Esophagus squamous epithelium (tissue), 5 donors: ENCODE measurements at places on chromosomes 16 and 17. TPM values are rescaled to one million over a fixed set of nuclear protein-coding genes. Genes with fewer than 3 reads are reported as not detected.

- DNase-seq = no peak
Measured at GRCh38 chr16:88472069-88472468, 19.0 kb downstream of the ZFPM1 start.

GRCh38 chr16:73058221-73058615, 10.3 kb upstream of the ZFHX3 start:
- no peak for DNase-seq

DNA sequence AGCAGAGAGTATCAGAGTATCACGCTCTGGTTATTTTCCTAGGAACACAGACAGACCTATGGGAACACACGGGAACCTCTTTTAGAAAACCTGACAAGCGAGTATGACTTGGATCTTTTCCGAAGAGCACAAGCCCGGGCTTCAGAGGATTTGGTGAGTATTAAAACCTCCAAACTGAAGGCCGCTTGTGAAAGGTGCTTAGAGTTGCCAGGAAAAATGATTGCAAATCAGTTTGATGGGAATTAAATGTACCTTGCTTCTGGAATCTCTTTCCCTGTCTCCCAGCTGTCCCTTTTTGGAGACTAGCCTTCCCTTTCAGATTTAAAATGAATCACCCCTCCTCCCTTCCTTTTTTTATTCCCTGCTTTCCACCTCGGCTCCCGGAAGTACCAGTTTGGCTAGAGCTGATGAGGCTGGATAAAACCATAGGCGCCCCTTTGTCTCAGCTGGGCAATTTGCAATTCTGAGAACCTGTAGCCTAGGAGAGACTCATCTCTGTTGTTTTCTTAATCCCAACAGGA, 27.3 kb downstream of the KAT7 start:
- DNase-seq = no peak

DNA sequence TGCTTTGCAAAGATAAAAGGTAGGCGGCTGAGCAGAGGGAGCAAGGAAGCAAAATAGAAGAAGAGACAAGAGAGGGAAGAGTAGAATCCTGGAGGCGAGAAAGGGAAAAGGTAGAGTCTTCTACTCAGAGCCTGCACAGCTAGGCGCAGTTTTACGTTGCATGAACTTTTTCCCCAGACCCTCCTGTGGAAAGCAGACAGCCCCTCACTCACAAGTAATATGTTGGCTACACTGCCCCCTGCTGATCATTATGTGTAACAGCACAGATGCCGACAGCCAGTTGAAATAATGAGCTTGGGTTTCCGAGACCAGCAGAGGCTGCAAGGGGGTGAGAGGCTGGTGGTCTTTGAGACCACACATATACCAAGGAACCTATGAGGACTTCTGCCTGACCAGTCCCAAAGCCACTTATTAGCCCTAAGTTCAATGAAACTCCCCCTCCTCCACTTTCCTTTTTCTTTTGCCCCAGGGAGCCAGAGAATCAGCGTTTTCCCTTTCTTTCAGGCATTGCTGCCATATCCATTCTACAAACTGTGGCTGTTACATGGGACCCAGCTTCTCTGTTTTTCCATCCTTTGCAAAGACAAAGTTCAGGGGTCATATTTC, 22.5 kb upstream of the CMTR2 start:
- no peak for DNase-seq

- DNase-seq = no peak
Measured at GRCh38 chr16:4870138-4870671, 22.9 kb downstream of the UBN1 start.

GRCh38 chr17:82892899-82893565, 53.2 kb upstream of the ZNF750 start:
- DNase-seq = no peak

DNA sequence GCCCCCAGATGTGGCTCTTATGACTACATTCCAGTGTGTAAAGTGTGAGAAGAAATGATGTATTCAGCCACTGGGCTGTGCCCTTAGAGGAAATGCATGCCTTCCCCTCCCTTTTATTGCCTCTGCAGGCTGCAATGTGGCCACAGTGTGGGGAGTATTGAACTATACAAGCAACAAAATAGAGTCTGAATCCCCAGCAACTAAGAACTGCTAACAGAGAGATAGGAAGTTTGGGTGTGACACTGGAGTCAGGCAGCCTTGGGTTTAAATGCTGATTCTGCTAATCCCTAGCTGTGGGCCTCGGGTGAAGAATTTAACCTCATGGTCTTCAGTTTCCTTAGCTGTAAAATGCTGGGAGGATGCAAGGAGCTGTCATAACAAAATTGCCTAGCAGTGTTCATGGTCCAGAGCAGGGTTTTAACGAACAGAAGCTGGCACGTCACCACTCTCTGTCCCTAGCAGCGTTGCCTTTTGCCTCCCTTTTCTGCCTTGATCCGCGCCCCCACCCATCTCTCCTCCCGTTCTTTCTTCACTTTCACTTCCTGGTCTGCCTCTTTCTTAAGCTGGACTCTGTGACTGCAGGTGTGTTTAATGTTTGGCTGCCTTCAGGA, 50.3 kb downstream of the KPNA2 start:
- no peak for DNase-seq

- DNase-seq = no peak
Measured at GRCh38 chr17:69300222-69300621, 26.7 kb downstream of the ABCA5 start.

- no peak for DNase-seq
Measured at GRCh38 chr16:65679785-65680184, 557.9 kb upstream of the CDH11 start.

DNA sequence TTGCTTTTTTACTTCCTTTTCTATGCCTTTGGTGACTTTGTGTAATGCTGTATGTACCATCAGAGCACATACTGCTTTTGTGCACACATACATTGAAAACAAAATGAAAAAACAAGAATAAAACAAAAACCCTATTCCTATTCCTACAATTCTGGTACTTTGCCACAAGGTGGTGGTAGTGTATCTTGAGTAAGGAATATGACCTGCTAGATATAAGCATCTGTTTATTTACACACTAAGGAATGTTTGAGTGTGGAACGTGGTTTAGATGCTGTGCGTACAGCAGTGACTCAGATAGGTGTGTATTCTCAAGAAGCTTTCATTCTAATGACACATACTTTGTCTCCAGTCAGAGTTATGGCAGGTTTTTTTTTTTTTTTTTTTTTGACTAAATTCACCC, 606.2 kb downstream of the WWOX start:
- DNase-seq = no peak

DNA sequence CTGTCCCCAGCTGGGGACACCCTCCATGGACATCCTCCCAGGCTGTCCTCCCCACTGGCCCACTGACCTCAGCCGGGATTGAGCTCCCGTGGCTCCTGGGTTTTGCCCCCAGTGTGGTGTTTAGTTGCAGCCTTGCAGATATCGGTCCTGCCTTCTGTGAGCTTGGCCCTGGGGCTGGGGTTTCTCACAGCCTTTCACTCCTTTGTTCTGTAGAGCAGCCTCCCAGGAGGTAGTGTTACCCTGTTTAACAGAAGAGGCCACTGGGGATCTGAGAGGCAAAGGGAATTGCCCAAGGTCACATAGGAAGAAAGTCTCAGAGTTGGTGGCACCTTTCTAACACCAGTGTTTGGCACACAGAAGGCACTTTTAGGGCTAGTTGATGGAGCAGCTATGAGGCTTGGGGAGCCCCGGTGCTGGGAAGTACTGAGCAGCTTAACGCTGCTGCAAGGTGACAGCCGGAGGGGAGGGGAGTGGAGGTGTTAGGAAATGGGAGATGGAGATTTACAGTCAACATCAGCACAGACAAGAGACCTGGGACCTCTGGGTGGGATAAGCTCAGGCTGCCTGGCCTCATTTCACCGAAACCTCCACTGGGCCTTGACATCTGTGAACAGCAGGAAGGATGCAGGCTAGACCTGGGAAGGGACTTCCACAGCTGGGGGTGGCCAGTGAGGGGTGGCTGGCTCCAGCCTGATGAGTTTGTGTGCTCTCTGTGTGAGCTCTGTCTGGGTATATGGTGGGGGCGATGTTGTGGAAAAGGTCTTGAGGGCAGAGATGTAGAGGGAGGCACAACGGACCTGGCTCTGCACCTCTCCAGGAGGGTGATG, 26.1 kb downstream of the CACNA1G start:
- DNase-seq = no peak

GRCh38 chr16:46743232-46743719, 4.9 kb downstream of the MYLK3 start:
- no peak for DNase-seq

DNA sequence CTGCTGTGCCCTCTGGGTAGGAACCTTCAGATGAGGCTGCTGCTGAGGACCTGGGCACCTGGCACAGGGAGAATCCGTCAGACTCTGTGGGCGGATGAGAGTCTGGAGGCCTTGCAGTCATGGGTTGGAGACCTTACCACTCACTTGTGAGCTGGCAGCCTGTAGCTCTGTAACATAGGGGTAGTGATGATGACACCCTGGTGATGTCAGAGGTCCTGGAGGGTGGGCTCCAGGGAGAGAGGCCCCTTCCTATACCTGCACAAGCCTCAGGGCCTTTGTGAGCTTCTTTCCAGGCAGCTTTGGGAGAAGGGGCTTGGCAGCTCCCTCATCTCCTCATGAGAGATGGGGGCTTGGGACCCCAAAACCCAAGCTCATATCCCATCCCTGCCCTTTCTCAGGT, 1.6 kb downstream of the MIEF2 start:
- DNase-seq = no peak

GAST gene
- total RNA-seq = not detected

CACNB1 gene
- 3.6 TPM for total RNA-seq

CBFA2T3 gene
- total RNA-seq = 2.7 TPM
